ENCODE measurements at places on chromosomes 6 and 20. TPM values are rescaled to one million over a fixed set of nuclear protein-coding genes. Genes with fewer than 3 reads are reported as not detected.

The PCSK2 gene
- 2.8 TPM for polyA plus RNA-seq

The GLP1R gene
- polyA plus RNA-seq: 0.84 TPM

GRCh38 chr20:3547906-3548305 is 77.1 kb downstream of the ATRN start:
- DNase-seq: no peak

GRCh38 chr20:905396-905961 is 10.7 kb downstream of the ANGPT4 start:
- DNase-seq: no peak

DNA sequence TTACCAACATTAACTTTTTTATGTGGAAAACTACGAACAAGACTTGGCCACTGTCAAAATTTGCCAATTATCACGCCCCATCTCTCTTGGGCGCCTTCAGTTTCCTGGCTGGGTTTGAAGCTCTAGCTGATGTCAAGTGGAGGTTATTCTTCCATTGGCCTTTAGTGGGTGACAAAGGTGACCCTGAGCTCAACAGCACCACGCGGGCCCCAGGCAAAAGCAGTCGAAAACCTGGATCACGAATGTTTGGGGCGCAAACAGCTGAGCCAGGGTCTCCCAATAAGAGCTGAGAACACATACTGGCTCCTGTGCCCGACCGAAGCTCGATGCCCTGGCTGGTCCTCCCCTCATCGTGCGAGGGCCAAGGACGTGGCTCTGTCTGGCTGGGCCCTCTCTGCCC is 26.8 kb downstream of the SLC17A9 start:
- no peak for DNase-seq

The GMEB2 gene
- polyA plus RNA-seq: 10.5 TPM

The NRN1 gene
- polyA plus RNA-seq: 4.0 TPM

The ZSCAN9 gene
- polyA plus RNA-seq: 20.0 TPM

DNA sequence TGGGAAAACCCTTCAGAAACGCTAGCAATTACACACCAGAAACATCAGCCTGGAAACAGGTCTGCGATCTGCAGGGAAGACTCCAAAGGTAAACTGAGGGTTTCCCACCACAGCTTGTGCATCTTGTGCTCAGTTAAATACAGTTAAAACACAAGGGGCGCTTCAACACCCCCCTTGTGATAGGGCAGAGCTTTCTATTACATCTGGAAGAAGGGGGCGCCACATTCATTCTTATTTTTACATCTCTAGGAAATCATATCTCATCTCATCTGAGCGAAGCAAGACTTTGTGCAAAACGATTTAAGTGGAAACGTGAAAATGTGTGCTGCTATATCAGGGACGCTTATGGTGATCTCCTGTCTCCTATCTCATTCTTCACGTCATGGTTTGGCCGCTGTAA is 58.5 kb downstream of the PRND start:
- no peak for DNase-seq

DNA sequence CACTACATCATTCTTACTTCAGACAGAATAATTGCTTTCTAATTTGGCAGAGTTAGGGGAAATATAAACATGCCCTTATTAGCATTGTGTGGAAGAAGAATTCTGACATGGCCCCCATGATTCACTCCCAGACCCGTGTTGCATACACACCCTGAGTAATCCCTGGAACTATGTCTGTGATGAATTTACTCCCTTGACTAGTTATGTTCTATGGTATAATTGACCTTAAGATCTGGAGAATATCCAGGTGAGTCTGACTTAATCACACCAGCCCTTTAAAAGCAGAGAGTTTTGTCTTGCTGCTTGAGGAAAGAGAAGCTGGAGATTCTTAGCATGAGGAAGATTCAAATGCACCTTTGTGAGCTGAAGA is 262.9 kb downstream of the SOX4 start:
- DNase-seq: no peak

The SLC35D3 gene
- polyA plus RNA-seq: 0.49 TPM
